Activated naive CD8-positive, alpha-beta T cell treated with anti-CD3 and anti-CD28 coated beads, Interleukin-2, amount 10 ng/mL, durations not matched to agents 7 days and 5 days (primary cell): ENCODE measurements at places on chromosomes 1 and 21. TPM values are rescaled to one million over a fixed set of nuclear protein-coding genes. Genes with fewer than 3 reads are reported as not detected.
A peak's percentile ranks its signal among the peaks of the same experiment; 100 is the strongest.

The LRRC71 gene
- total RNA-seq, result not detected

The CLCA1 gene
- not detected for total RNA-seq

The TDRD10 gene
- not detected for total RNA-seq

The TINAGL1 gene
- total RNA-seq, result not detected

The OR13G1 gene
- total RNA-seq, result not detected

The SMYD3 gene
- total RNA-seq, result 27.0 TPM

The FAM43B gene
- not detected for total RNA-seq

The PERM1 gene
- total RNA-seq, result not detected

The ANGPTL3 gene
- total RNA-seq, result not detected

The DCDC2B gene
- total RNA-seq, result 0.17 TPM

The GJC2 gene
- total RNA-seq, result 6.2 TPM

GRCh38 chr1:116891396-116892079 is 18.2 kb upstream of the PTGFRN start:
- H3K4me1 ChIP-seq, result peaks cover 4% of the 10 kb centered on the region
- DNase-seq, result no peak
- H3K27ac ChIP-seq, result no peak overlapping the region
- peaks cover 7% of the 10 kb centered on the region for H3K36me3 ChIP-seq

GRCh38 chr1:6108937-6109614 is 63.4 kb downstream of the KCNAB2 start:
- H3K4me1 ChIP-seq, result no peaks in the 10 kb centered on the region
- H3K4me3 ChIP-seq, result no peak overlapping the region
- H3K27ac ChIP-seq, result no peak overlapping the region
- no peaks in the 10 kb centered on the region for H3K27me3 ChIP-seq

GRCh38 chr21:43643193-43643592 is 16.1 kb downstream of the HSF2BP start:
- H3K27me3 ChIP-seq, result peaks cover 4% of the 10 kb centered on the region
- no peaks in the 10 kb centered on the region for H3K36me3 ChIP-seq
- no peak overlapping the region for H3K27ac ChIP-seq
- no peak for DNase-seq

GRCh38 chr1:82492159-82492558 is 691.4 kb downstream of the ADGRL2 start:
- H3K4me3 ChIP-seq, result no peak overlapping the region
- no peaks in the 10 kb centered on the region for H3K4me1 ChIP-seq
- H3K27ac ChIP-seq, result no peak overlapping the region
- DNase-seq, result no peak

GRCh38 chr1:217135569-217135915 is 412.3 kb upstream of the ESRRG start:
- peaks cover 14% of the 10 kb centered on the region for H3K4me1 ChIP-seq
- peak; percentile 39 for DNase-seq
- peak overlapping the region; percentile 51 for H3K4me3 ChIP-seq
- H3K27me3 ChIP-seq, result peaks cover 80% of the 10 kb centered on the region
- no peak overlapping the region for H3K27ac ChIP-seq

- no peaks in the 10 kb centered on the region for H3K36me3 ChIP-seq
- no peak overlapping the region for H3K27ac ChIP-seq
- peaks cover 2% of the 10 kb centered on the region for H3K4me1 ChIP-seq
- H3K4me3 ChIP-seq, result no peak overlapping the region
Measured at GRCh38 chr1:15238789-15239188, 8.2 kb upstream of the FHAD1 start.

- no peak overlapping the region for H3K27ac ChIP-seq
- H3K36me3 ChIP-seq, result no peaks in the 10 kb centered on the region
- DNase-seq, result no peak
- no peak overlapping the region for H3K4me3 ChIP-seq
- H3K27me3 ChIP-seq, result peaks cover 8% of the 10 kb centered on the region
Measured at GRCh38 chr1:160904783-160905616, 20.0 kb upstream of the ITLN1 start.

GRCh38 chr1:59375321-59376220 is 78.7 kb downstream of the FGGY start:
- no peak overlapping the region for H3K27ac ChIP-seq
- DNase-seq, result no peak
- H3K36me3 ChIP-seq, result peaks cover 24% of the 10 kb centered on the region
- no peaks in the 10 kb centered on the region for H3K27me3 ChIP-seq

GRCh38 chr1:204361341-204361771 is 1.6 kb upstream of the PLEKHA6 start:
- no peak overlapping the region for H3K27ac ChIP-seq
- peaks cover 16% of the 10 kb centered on the region for H3K27me3 ChIP-seq
- no peaks in the 10 kb centered on the region for H3K36me3 ChIP-seq

GRCh38 chr1:30081379-30082102 is 641.8 kb downstream of the MATN1 start:
- H3K27ac ChIP-seq, result no peak overlapping the region
- H3K4me3 ChIP-seq, result no peak overlapping the region
- H3K36me3 ChIP-seq, result no peaks in the 10 kb centered on the region
- peaks cover 3% of the 10 kb centered on the region for H3K27me3 ChIP-seq
- DNase-seq, result no peak
- H3K4me1 ChIP-seq, result no peaks in the 10 kb centered on the region

DNA sequence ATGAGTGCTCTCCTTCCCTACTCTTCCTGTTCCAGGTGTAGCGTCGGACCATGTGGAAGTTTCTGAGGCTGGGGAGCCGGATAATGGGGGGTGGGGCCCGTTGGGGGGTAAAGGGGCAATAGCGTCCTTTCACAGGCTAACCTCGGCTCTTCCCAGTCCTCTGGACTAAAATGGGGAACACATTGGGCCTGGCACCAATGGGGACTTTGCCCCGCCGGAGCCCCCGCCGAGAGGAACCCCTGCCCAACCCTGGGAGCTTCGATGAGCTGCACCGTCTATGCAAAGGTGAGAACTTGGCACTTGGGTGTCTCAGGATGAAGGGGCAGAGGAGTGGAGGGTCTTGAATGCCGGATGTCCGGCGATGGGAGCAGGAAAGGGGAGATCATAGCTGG is 456 bp downstream of the TOMM40L start:
- no peak for DNase-seq
- H3K27me3 ChIP-seq, result no peaks in the 10 kb centered on the region
- H3K4me3 ChIP-seq, result peak overlapping the region; percentile 99
- peak overlapping the region; percentile 97 for H3K27ac ChIP-seq
- peaks cover 31% of the 10 kb centered on the region for H3K4me1 ChIP-seq

GRCh38 chr21:41831453-41831831 is 47.7 kb downstream of the PRDM15 start:
- no peaks in the 10 kb centered on the region for H3K4me1 ChIP-seq
- no peak overlapping the region for H3K27ac ChIP-seq
- H3K36me3 ChIP-seq, result peaks cover 2% of the 10 kb centered on the region
- H3K4me3 ChIP-seq, result no peak overlapping the region
- H3K27me3 ChIP-seq, result no peaks in the 10 kb centered on the region
- no peak for DNase-seq

GRCh38 chr1:12078938-12079861 is 16.1 kb downstream of the TNFRSF8 start:
- peaks cover 9% of the 10 kb centered on the region for H3K36me3 ChIP-seq
- H3K27me3 ChIP-seq, result peaks cover 10% of the 10 kb centered on the region
- no peak overlapping the region for H3K27ac ChIP-seq
- DNase-seq, result no peak
- H3K4me3 ChIP-seq, result no peak overlapping the region
- H3K4me1 ChIP-seq, result peaks cover 8% of the 10 kb centered on the region

- H3K4me1 ChIP-seq, result peaks cover under 1% of the 10 kb centered on the region
- no peaks in the 10 kb centered on the region for H3K36me3 ChIP-seq
- no peak for DNase-seq
- peak overlapping the region; percentile 75 for H3K4me3 ChIP-seq
- peaks cover 66% of the 10 kb centered on the region for H3K27me3 ChIP-seq
Measured at GRCh38 chr1:112507336-112507735, 1.4 kb upstream of the WNT2B start.

GRCh38 chr1:75836528-75837100 is 39.9 kb downstream of the MSH4 start:
- H3K27me3 ChIP-seq, result peaks cover 3% of the 10 kb centered on the region
- no peaks in the 10 kb centered on the region for H3K36me3 ChIP-seq
- no peak overlapping the region for H3K27ac ChIP-seq
- H3K4me1 ChIP-seq, result peaks cover 4% of the 10 kb centered on the region

GRCh38 chr1:33716976-33717688 is 146.7 kb upstream of the HMGB4 start:
- DNase-seq, result no peak
- no peaks in the 10 kb centered on the region for H3K4me1 ChIP-seq
- H3K4me3 ChIP-seq, result no peak overlapping the region
- no peaks in the 10 kb centered on the region for H3K36me3 ChIP-seq
- H3K27me3 ChIP-seq, result no peaks in the 10 kb centered on the region

DNA sequence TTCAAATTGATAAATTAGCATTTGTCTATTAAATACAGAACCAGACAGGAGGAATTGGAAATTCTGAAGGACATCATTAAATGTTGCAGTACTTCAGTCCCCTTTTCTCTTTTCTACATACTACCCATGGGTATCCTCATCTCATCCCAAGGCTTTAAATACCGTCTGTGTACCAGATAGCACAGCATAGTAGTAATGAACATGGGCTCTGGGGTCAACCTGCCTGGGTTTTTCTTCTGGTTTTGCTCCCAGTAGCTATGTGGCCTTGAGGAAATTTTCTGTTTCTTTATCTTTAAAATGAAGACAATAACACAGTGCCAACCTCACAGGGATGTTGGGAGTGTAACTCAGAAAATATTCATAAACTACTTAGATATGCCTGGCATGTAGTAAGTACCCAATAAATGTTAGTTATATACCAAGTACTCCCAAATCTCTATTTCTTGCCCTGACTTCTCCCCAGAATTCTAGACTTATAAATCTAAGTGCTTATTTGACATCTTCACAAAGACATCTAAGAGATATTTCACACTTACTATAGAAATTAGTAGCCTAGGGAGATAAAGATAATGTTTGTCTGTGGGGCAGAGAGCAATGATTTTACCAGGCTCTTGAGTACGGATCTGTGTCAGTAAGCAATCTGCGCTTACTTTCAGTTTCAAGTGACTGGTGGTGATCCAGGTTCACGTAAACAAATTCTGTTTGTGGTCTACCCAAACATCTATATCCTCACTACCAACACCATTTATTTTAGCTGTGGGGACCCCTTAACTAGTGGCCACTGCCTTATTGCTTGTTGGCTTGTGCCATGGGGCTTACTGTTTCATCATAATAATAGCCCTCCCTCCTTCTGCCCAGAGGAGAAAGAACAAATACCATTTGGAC is 37.3 kb downstream of the VANGL2 start:
- no peaks in the 10 kb centered on the region for H3K27me3 ChIP-seq
- peaks cover 10% of the 10 kb centered on the region for H3K36me3 ChIP-seq
- no peak for DNase-seq
- H3K27ac ChIP-seq, result peak overlapping the region; percentile 94
- peaks cover 22% of the 10 kb centered on the region for H3K4me1 ChIP-seq

DNA sequence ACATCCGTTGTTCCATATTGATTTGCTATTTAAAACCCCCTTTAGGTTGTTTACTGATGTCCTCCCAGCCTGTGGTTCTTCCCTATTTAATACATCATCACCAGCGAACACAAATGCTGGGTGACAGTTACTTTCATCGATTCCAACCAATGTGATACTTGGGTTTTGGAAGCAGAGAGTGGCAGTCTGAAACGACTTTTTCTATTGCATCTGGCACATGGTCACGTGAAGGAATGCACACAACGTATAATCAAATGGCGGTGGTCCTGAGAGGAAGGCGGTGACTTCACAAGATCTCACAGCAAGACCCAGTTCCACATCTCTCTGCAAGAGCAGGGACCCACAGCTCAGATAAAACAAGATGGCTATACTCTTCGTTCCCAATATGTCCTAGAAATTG is 213.9 kb downstream of the DSCAM start:
- H3K4me1 ChIP-seq, result no peaks in the 10 kb centered on the region
- H3K27me3 ChIP-seq, result no peaks in the 10 kb centered on the region
- H3K27ac ChIP-seq, result no peak overlapping the region
- no peaks in the 10 kb centered on the region for H3K36me3 ChIP-seq

DNA sequence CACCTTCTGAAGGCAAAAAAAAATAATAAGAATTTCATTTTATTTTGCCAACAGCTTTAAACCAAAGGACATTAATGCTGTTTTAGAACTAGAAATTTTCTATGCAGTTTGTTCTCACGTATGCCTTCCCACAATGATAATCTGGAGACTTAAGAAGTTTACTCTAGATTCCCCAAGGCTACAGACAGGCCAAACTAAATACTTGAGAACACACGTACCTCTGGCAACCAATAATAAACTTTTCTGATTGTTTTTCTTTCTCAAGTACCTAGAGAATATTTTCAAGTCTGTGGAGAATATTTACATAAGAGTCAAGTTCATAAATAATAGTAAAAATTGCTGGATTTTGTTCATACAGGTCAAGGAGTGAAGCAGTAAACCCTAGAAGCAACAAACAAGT is 15.9 kb downstream of the CLDN8 start:
- no peaks in the 10 kb centered on the region for H3K4me1 ChIP-seq
- no peaks in the 10 kb centered on the region for H3K36me3 ChIP-seq
- no peak overlapping the region for H3K27ac ChIP-seq

DNA sequence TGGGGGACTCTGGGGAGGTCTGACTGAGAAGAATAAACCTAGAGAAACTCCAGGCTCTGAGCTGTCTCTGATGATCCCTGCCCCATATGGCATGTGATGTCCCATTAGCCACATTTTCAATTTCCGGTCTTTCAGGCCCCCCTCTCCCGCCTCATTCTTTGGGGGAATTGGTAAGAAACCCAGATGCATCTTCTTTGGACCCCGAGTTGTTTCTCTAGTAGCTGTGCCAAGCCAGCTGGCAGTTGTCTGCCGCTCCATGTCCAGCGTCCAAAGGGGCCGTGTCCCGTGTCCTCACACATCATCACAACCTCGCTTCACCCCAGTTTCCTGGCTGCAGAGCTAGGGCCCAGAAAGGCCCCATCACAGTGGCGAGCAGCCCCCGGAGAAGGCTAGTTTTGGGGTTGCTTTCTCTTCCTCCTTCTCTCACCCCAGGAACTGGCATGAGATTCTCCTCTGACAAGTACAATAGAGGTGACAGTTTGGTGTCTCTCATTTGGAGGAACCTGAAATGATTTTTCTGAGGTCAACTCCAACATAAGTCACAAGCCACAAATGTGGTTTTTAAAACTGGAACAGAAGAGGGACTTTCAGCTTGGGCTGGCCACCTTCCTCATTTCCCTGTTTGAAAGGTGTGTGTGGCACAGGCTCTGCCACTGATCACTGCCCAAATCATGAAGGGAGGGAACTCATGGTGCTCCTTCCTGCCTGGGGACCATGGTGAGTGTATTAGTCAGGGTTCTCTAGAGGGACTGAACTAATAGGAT is 6.4 kb upstream of the GPR157 start:
- peaks cover 4% of the 10 kb centered on the region for H3K4me1 ChIP-seq
- H3K27me3 ChIP-seq, result peaks cover 26% of the 10 kb centered on the region
- H3K27ac ChIP-seq, result no peak overlapping the region
- H3K4me3 ChIP-seq, result no peak overlapping the region
- H3K36me3 ChIP-seq, result no peaks in the 10 kb centered on the region

GRCh38 chr1:3359351-3359750 is 95.1 kb upstream of the ARHGEF16 start:
- no peak overlapping the region for H3K4me3 ChIP-seq
- H3K27ac ChIP-seq, result no peak overlapping the region
- no peaks in the 10 kb centered on the region for H3K4me1 ChIP-seq
- no peak for DNase-seq
